ENCODE measurements at places on chromosomes 3 and 15.

GRCh38 chr3:70982700-70983140 lies 600.8 kb downstream of the FOXP1 start:
- DNase-seq, result peak; percentile 87

- DNase-seq, result peak; percentile 52
Observed at GRCh38 chr3:160754371-160754854, 1.6 kb upstream of the PPM1L start.

DNA sequence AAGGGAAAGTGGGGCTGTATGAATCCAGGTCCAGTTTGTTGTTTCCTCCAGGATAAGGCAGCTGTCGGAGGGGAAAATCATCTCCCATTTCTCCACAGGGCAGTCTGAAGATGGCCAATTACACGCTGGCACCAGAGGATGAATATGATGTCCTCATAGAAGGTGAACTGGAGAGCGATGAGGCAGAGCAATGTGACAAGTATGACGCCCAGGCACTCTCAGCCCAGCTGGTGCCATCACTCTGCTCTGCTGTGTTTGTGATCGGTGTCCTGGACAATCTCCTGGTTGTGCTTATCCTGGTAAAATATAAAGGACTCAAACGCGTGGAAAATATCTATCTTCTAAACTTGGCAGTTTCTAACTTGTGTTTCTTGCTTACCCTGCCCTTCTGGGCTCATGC lies 911 bp downstream of the CCRL2 start:
- DNase-seq, result no peak

DNA sequence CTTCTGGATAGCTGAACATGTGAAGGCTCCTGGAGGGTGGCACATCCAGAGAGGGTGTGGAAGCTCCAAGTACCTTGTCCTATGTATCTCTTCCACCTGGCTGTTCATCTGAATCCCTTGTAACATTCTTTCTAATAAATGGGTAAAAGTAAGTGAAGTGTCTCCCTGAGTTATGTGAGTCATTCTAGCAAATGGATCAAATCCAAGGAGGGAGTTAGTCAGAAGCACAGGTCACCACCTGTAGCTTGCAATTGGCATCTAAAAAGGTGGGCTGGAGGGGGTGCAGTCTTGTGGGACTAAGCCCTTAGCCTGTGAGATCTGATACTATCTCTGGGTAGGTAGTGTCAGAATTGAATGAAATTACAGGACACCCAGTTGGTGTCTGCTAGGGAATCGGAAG lies 71.0 kb downstream of the WWTR1 start:
- DNase-seq, result peak; percentile 49

DNA sequence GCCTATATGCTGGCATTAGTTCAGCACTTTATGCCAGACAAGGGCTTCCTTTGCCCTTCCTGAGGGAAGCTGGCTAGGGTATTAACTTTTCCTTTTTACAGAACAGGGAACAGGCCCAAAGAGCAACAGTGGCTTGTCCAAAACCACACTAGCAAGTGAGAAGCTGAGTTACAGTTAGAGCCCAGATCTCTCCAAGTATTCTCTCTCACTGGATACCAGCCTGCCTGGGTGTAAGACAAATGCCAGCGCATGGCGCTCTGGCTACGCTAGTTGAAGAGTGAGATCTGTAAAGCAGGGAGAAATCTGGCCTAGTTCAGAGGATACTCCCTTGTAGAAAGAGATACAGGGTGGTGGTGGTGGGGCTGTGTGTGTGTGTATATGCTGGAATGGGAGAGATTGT lies 38.4 kb downstream of the RAB11A start:
- DNase-seq, result no peak

DNA sequence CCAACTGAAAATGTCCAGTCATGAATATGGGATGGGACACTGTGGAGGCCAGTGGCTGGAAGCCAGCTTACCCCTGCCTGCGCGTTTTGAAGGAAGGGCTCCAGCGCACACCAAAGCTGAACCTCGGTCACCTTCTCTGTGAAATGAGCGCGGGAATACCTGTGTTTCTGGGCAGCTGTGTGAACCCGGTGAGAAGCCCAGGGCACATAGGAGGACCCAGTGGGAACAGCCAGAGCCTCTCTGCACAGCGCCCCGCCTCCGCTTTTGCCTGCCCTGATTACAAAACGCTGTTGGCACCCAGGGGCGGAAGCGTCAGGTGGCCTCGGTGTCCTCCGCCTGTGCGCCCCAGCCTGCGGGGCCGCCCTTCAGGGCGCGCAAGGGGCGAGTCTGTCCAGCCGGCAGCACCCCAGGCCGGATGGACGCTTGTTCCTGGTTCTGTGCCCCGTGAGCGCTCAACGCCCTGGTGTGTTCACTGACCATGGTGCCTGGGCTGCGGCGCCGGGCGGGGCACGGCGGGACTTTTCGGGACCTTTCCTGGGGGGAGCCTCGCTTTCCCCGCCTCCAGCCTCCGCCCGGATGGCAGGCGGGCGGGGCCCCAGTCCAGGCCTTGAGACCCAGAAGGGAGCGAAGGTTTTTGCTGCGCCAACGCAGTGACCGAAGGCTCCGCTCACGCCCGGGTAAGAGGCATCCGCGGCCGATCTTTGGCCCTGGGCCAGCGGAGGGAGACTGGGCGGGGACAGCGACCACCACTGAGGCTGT lies at the start of gene SQOR:
Gene SQOR (plus strand): TSS at position 598 of the 759 bp plus-strand sequence. CDS start 23,895 bp downstream, outside the sequence.
- peak; percentile 55 for DNase-seq

DNA sequence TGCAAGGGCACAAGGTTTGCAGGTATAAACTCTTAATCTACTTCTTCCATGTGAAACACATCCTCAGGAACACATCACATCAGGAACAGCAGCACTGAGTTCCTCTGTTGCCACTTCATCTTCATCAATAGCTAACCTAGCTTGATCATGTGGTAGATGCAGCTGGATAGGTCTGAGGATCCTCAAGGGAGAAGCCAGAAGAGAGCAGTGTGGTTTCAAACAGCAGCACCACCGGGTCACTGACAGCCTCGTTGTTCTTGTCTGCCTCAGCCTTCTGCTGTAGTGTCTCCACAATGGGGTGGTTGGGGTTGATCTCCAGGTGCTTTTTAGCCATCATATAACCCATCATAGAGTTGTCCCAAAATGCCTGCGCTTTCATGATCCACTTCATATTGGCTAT lies 58.8 kb downstream of the ADAM10 start:
- DNase-seq, result no peak

DNA sequence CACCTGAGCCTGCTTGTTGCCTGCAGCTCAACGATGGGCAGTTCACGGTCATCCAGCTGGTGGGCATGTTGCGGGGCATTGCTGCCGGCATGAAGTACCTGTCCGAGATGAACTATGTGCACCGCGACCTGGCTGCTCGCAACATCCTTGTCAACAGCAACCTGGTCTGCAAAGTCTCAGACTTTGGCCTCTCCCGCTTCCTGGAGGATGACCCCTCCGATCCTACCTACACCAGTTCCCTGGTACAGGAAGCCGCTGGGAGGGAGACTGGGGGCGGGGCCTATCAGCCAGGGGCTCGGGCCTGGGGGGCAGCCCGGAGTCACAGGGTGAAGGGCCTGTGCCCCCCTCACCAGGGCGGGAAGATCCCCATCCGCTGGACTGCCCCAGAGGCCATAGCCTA lies 18.8 kb downstream of the EPHB3 start:
- no peak for DNase-seq

GRCh38 chr3:72702390-72702789 lies 145.9 kb downstream of the SHQ1 start:
- no peak for DNase-seq

- no peak for DNase-seq
Observed at GRCh38 chr15:71627604-71628003, 182.8 kb upstream of the NR2E3 start.

GRCh38 chr3:100540791-100541334 lies 48.4 kb downstream of the TMEM45A start:
- peak; percentile 17 for DNase-seq

- no peak for DNase-seq
Observed at GRCh38 chr3:190722181-190722905, 140.2 kb downstream of the GMNC start.

GRCh38 chr3:113287111-113287802 lies 75.9 kb downstream of the BOC start:
- peak; percentile 75 for DNase-seq

GRCh38 chr15:31814082-31814481 lies 216.2 kb upstream of the CHRNA7 start:
- DNase-seq, result no peak

GRCh38 chr15:74961616-74962015 lies 5.0 kb upstream of the RPP25 start:
- no peak for DNase-seq

DNA sequence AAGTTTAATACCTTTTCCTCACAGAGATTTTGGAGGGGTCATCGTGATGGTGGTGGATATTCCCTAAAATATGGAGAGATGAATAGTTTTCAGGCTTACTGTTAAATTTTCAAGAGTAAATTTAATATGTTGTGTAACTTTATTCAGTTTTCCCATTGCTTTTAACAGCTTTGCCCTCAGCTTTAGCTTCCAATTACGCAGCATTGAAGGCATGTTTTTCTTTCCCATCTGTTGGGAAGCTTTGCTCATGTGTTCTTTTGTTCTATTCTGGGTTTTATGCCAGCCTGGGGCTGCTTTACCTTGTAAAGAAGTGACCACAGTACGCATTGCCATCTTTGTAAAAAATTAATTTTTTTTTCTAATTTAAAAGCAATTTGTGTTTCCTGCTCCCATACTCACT lies 151.5 kb downstream of the B3GALNT1 start:
- DNase-seq, result no peak

DNA sequence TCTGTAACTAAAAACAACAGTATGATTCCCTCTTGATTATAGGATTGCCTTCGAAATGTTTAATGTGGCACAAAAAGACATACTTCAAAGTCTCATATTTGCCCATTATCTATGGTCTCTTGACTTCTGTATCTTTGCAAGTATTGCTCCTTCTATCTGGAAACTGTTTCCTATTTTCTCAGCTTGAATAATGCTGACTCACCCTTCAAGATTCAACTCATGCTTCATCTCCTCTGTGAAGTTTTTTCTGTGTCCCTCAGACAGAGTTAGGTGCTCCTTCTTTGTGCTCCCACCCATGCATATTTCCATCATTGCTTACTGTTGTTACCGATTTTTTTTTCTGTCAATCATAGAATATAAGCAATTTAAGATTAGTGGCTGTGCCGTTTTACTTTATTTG lies 192.8 kb upstream of the ROBO1 start:
- no peak for DNase-seq

GRCh38 chr15:66997212-66997611 lies 68.2 kb upstream of the SMAD3 start:
- peak; percentile 85 for DNase-seq

GRCh38 chr3:86416334-86416733 lies 574.6 kb downstream of the VGLL3 start:
- DNase-seq, result no peak

DNA sequence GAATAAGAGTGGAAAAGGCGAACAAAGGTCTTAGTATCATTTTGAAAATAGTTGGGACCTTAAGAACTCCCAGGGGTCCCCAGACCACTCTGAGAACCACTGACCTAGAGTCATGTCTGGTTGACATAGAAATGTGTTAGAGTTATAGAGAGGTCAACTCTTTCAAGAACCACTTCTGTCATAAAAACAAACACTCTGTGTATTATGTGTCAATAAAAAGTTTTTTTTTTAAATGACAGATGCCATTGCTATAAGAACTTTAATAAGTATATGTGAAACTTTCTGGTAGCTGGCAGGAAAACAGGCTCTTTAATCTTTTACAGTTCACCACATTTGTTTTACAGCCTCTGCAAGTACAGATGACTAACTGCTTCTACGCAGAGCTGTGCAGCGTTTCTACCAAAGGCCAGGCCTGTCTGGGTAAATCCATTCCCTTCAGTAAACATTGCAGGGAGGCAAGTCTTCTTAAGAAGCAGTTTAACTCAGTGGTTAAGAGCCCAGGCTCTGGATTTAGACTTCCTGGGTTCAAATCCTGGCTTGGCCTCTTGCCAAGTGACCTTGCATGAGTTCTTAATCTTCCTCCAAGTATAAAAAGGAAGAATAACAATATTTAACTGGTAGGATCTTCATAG lies 56.6 kb downstream of the RFTN1 start:
- DNase-seq, result peak; percentile 73

DNA sequence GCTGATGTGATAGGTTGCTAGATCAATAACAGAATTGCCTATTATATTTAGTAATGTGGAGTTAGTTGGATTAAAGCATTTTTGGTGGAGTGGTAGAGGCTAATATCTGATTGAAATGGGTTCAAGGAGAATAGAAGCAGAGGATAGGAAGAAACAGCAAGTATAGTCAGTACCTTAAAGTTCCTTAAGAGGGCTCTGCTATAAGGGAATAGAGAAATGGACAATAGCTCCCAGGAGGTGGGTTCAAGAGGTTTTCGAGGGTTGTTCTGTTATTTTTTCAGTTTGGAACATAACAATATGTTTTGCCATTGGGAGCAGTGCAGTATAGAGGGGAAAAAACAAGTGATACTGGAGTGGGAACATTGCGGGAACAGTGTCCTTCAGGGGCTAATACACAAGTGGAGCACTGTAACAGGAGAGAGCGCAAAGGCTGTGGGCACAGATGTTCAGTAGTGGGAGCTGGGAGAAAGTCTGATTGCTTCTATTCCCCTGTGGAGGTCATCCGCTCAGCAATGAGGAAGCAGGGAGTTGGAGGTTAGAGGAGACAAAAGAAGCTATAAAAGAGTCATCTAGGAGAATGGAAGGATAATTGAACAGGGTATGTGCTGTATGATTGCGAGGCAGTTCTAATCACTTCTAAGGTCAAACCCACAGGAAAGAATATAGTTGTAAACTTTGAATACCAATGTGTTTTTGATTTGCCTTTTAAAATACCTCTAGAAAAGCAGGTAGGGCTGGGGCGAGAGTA lies 3.3 kb downstream of the MRPS11 start:
- DNase-seq, result no peak

- peak; percentile 32 for DNase-seq
Observed at GRCh38 chr3:39378088-39378487, 5.1 kb upstream of the SLC25A38 start.

- no peak for DNase-seq
Observed at GRCh38 chr15:59636184-59636583, 21.1 kb downstream of the GTF2A2 start.

DNA sequence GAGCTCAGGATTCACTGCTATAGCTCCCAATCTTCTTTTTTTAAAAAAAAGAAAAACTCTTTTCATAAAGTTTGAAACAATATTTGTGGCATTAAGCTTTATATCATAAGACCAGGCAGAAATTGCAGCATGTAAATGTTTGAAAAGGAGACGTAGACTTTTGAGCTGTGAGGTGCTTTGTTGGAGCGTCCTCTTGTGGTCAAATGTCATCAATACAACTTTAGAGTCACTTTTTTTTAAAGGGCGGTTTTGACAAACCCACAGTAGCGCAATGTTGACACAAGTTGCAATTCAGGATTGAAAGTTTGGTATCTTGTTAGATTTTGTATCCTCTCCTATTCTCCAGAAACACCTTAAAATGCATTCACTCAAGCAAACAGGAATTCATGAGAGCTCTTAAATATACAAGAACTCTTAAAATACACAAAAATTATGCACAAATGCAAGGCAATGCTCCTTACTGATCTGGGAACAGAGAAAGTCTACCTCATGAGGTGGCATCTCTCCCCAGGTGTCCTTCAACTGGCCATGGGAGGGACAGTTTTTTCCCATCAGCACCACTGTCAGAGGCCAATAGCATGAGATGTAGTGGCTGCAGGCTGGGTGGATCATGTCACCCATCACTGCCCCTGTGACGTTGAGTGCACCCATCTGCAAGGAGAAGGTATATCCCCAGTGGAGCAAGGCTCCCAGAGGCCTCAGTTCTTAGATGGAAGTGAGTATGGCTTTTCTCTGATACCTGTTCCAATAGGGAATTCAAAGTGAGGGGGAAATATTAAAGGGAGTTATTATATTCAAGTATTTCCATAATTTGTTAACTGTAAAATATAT lies 70.7 kb downstream of the ANXA2 start:
- peak; percentile 47 for DNase-seq

GRCh38 chr3:10503217-10503796 lies 2.1 kb downstream of the ATP2B2 start:
- no peak for DNase-seq

GRCh38 chr3:133138017-133138416 lies 99.8 kb downstream of the TMEM108 start:
- no peak for DNase-seq

Measured in HFFc6 (cell line).